ENCODE measurements at places on chromosomes 6 and 20. TPM values are rescaled to one million over a fixed set of nuclear protein-coding genes. Genes with fewer than 3 reads are reported as not detected.

Gene VSTM2L
- 0.67 TPM for polyA plus RNA-seq

Gene FOXC1
- polyA plus RNA-seq = not detected

GRCh38 chr20:13166011-13166410, 55.1 kb upstream of the ISM1 start:
- no peaks in the 10 kb centered on the region for H3K27me3 ChIP-seq
- no peak overlapping the region for H3K27ac ChIP-seq
- no peak overlapping the region for H3K4me3 ChIP-seq
- no peak for DNase-seq

GRCh38 chr20:47816487-47817451, 31.5 kb upstream of the SULF2 start:
- H3K4me1 ChIP-seq = no peaks in the 10 kb centered on the region
- no peak overlapping the region for H3K4me3 ChIP-seq
- H3K36me3 ChIP-seq = no peaks in the 10 kb centered on the region
- H3K27ac ChIP-seq = no peak overlapping the region

DNA sequence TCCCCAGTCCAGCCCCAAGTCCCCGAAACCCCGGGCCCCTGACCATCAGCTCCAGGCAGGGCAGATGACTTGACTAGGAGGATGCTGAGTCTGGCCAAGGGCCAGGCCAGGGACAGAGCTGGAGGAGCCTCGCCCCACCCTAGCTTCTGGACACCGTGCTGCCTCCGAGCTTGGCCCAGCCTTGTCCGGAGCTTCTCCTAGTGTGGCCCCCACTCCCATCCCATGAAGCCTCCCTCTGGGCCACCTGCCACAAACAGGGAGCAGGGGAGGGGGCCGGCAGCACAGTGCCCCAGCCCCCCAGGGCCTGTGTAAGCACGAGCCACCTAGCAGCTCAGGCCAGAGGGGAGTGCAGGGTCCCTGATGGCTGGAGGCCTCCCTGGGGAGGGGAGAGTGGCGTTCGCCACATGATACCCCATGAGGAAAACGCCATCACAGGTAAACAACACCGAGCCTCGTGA, 5.3 kb downstream of the EEF1A2 start:
- H3K4me1 ChIP-seq = no peaks in the 10 kb centered on the region
- no peak overlapping the region for H3K27ac ChIP-seq
- H3K36me3 ChIP-seq = no peaks in the 10 kb centered on the region
- peaks cover 10% of the 10 kb centered on the region for H3K27me3 ChIP-seq
- H3K4me3 ChIP-seq = no peak overlapping the region

DNA sequence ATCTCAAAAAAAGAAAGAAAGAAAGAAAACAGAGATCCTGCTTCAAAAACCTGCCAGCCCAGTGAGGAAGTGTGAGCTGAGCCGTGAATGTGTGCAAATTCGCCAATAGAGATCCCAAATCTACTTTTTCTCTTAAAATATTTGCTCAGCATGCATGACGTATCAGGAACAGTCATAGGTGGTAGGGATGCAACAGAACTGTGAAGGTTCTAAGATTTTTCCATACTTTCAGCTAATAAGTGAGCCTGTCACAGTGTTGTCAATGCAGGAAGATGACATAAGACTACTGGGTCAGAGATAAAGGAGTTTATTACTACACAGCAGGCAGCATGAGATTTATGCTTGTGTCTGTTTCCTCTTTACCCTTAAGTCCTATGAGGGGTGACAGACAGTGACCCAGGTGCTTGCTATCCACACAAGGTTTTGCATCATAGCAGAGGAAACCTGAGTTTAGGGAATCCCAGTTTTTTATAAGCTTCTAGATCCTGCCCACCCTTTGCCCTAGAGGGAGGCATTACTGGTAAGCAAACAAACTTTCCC, 273.4 kb downstream of the BMP7 start:
- no peaks in the 10 kb centered on the region for H3K4me1 ChIP-seq
- peaks cover 2% of the 10 kb centered on the region for H3K27me3 ChIP-seq
- no peak for DNase-seq
- no peaks in the 10 kb centered on the region for H3K36me3 ChIP-seq
- H3K27ac ChIP-seq = no peak overlapping the region
- no peak overlapping the region for H3K4me3 ChIP-seq

DNA sequence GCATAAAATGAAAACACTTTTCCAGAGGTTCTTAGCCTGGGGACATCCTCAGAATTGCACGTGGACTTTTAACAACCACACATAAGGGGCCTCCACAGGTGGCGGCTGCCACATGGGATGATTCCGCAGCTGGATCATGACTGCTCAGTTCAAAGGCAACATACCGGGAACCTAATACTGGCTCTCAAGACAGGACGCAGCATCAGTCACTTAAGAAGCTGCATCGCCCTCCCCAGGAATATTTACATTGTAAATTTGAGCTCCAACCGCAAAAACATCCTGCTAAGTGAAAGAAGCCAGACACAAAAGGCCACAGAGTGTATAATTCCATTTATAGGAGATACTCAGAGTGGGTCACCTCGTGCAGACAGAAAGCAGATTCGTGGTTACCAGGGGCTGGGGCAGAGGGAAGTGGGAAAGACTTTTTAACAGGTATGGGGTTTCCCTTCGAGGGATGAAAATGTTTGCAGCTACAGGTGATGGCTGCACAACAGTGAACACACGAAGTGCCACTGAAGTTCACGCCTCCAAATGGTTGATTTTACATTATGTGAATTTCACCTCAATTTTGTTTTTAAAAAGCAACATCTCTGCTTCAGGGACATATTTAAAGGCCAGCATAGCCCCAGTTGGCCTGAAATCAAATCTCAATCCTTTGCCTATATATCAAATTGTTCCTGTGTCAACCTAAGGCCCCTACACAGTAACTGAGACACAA, 141.5 kb downstream of the BMP7 start:
- peak; percentile 3 for DNase-seq
- no peak overlapping the region for H3K4me3 ChIP-seq
- no peaks in the 10 kb centered on the region for H3K27me3 ChIP-seq
- no peak overlapping the region for H3K27ac ChIP-seq
- H3K36me3 ChIP-seq = no peaks in the 10 kb centered on the region

DNA sequence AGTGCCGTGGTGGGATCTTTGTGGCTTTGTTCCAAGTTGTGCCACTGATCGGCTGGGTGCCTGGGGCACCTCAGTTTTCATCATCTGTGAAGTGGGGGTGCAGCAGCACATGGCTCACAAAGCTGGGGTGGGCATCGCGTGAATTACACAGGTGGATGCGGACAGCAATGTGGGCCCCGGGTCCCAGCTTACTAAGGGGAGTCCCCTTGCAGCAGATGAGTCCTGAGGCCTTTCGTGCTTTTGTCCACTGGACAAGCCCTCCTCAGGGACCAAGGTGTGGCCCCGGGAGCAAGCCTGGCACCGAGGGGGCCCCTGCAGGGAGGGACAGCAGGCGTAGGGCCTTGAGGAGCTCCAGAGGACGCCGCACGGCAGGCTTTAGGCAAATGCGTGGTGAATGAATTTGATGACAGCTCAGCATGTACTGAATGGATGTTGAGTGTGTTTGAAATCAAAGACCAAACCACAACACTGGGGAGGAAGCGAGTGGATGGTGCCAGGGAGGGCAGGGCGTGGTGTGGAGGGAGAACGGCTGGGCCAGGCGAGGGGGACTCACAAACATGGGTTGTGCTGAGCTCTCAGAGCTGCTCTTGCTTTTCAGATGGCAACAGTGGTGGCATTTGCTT, 53.2 kb downstream of the IRF4 start:
- no peak overlapping the region for H3K4me3 ChIP-seq
- no peak for DNase-seq
- H3K27me3 ChIP-seq = no peaks in the 10 kb centered on the region
- no peak overlapping the region for H3K27ac ChIP-seq

DNA sequence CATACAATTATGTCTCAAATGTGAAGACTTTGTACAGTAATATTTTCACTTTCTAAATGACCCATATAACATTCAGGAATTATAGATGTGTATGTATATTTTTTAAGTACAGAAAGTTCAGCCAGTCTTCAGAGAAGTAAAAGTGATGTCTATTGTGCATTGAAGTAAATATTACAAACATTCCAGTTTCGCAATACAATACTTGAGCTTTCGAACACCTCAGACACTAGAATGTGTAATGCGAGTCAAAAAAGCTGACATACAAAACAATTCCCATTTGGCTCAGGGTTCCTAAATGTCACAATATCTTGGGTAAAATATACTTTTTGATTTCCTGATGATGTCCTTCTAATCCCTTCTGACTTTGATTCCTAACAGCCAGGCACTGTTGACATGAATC, 101.4 kb downstream of the ZNF217 start:
- H3K4me1 ChIP-seq = no peaks in the 10 kb centered on the region
- no peak overlapping the region for H3K4me3 ChIP-seq
- no peaks in the 10 kb centered on the region for H3K27me3 ChIP-seq

DNA sequence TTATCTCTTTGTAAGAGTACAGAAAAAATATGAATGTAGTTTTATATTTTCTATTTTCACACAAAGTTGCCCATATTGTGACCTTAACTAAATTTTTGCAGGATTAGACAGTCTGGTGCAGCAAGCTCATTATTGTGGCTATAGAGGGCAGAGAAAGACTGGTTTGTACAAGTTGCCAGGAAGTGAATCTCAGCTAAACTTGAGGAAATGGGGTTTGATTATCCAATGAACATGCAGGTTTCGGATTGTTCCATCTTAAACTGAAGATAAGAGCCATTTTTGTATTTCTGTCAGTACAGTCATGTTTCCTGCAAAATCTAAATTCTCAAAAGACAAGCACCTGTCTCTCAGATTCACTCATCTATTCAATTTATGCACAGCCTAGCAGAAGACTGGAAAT, 390.9 kb downstream of the MMUT start:
- H3K27ac ChIP-seq = no peak overlapping the region
- no peaks in the 10 kb centered on the region for H3K36me3 ChIP-seq
- no peaks in the 10 kb centered on the region for H3K27me3 ChIP-seq
- no peak overlapping the region for H3K4me3 ChIP-seq
- no peak for DNase-seq
